IPS DF 19.7 (cell line): ENCODE measurements at places on chromosomes 5 and 9.

- peak; percentile 15 for DNase-seq
Observed at GRCh38 chr5:152246401-152246800, 158.7 kb downstream of the NMUR2 start.

GRCh38 chr5:122500245-122501088 is 188.4 kb downstream of the SNCAIP start:
- DNase-seq: no peak

- DNase-seq: no peak
Observed at GRCh38 chr5:71839096-71839884, 120.2 kb downstream of the CARTPT start.

DNA sequence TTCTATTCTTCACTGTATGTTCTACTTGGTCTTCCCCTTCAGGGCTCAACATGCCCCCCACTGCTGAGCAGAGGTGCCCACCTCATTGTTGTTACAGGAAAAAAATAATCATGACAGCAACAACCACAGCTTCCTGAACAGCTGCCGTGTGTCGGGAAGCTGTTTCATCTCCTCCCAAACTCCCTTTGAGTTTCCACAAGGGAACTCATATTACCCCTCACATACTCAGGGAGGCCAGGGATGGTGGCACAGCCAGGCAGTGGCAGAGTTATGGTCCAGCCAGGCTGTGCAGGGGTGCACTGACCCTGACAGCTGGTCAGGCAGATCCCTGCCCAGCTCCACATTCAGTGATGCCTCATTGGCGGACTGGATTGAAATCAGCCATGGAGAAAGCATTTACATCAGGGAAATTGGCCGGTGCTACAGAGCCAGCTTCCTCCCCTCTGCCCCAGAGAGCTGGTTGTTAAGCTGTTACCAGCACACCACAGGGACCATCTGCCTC is 37.3 kb downstream of the SARDH start:
- DNase-seq: no peak

GRCh38 chr9:134218230-134218629 is 53.9 kb upstream of the RNU6ATAC start:
- no peak for DNase-seq

GRCh38 chr9:133679056-133679455 is 42.9 kb downstream of the DBH start:
- DNase-seq: no peak

- no peak for DNase-seq
Observed at GRCh38 chr9:16052757-16053530, 500.1 kb downstream of the CCDC171 start.

GRCh38 chr9:18730241-18730640 is 256.3 kb downstream of the ADAMTSL1 start:
- no peak for DNase-seq

DNA sequence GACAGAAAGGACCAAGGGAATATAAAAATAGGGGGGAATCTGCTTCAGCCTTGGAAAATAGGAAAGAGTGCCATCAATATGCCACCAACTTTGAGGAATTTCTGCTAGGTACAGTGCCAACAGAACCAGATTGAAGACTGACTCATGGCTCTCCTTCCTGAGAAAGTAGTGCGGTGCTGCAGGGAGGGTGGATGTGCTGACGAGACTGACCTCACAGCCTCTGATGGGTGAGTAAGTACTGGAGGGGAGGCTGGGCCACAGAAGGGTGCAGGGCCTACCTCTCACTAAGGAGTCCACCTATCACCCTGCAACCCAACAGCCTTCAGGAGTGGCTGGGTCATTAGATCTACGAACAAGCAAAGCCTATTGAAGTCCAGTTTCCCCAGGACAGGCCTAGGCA is 187.6 kb downstream of the GABBR2 start:
- DNase-seq: no peak

GRCh38 chr9:120734607-120735410 is 20.5 kb upstream of the MEGF9 start:
- no peak for DNase-seq

DNA sequence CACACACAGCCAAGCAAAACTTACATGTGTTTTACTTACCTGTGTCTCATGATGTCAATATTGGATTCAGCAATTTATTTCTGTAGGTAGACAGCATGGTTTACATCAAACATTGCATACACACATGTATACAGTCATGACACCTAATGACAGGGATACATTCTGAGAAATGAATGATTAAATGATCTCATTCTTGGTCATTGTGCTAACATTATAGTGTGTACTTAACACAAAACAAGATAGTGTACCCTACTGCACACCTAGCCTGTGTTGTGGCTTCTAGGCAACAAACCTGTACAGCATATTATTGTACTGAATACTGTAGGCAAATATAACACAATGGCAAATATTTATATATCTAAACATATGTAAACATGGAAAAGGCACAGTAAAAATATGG is 28.0 kb downstream of the ISOC1 start:
- DNase-seq: no peak

DNA sequence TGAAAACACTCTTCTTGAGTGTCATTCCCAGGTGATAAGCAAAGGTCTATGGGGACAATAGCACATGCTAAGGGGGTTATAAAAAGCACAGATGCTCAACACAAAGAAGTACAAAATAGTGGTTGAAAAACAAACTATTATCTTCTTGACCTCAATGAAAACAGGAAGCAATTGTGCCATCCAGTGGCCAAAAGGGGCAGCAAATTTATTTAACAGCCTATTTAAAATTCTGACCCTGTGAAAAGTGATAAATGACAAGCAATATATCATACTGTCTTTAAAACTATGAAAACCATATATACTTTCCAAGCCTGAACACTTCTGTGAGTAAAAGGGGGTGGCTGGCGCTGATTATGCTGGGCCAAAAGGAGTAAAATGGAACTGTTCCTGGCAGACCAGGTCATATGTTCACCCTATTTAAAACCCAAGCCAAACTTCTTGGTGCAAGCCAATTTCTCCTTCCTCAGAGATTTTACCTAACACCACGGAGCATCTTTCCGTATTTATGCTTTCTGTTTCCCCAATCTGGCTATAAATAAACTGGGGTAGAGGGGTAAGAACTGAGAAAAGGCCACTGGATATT is 29.7 kb downstream of the TEX10 start:
- no peak for DNase-seq
